ENCODE measurements at places on chromosomes 11 and 22. TPM values are rescaled to one million over a fixed set of nuclear protein-coding genes. Genes with fewer than 3 reads are reported as not detected.

CASP5 gene
- total RNA-seq: not detected

DDTL gene
- not detected for total RNA-seq

FOLR1 gene
- 0.44 TPM for total RNA-seq

- no peak overlapping the region for H3K4me3 ChIP-seq
- no peak for DNase-seq
- no peaks in the 10 kb centered on the region for H3K27me3 ChIP-seq
- peaks cover 55% of the 10 kb centered on the region for H3K4me1 ChIP-seq
- H3K36me3 ChIP-seq: no peaks in the 10 kb centered on the region
- peak overlapping the region; percentile 4 for H3K27ac ChIP-seq
These were observed 20.6 kb downstream of the KCNQ1OT1 start for GRCh38 chr11:2679011-2679676.

- peak; percentile 70 for DNase-seq
- no peaks in the 10 kb centered on the region for H3K36me3 ChIP-seq
- no peaks in the 10 kb centered on the region for H3K4me1 ChIP-seq
- peaks cover 4% of the 10 kb centered on the region for H3K27me3 ChIP-seq
- H3K4me3 ChIP-seq: no peak overlapping the region
- no peak overlapping the region for H3K27ac ChIP-seq
These were observed 3.3 kb downstream of the SCGB1D2 start for GRCh38 chr11:62245271-62245753.

DNA sequence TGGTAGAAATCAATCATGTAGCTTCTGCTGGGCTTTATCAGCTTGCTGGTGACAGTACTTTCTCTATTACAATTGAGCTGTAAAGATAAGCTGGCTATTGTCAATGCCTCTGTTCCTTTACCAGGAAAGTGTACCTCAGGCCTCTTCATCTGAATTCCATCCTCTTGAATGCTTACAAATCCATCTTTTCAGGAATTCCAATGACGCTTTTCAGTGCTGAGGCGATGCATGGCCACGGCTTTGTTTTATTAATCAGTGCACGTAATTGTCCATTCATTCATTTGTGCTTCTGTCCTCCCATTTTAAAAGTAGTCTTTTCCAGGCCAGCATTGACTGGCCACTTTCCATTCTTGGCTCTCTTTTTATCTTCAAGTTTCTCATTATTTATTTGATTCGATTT lies 202.0 kb downstream of the PGR start:
- H3K27ac ChIP-seq: peak overlapping the region; percentile 10
- H3K27me3 ChIP-seq: no peaks in the 10 kb centered on the region
- H3K36me3 ChIP-seq: no peaks in the 10 kb centered on the region
- DNase-seq: no peak
- H3K4me1 ChIP-seq: peaks cover 18% of the 10 kb centered on the region
- no peak overlapping the region for H3K4me3 ChIP-seq

- no peaks in the 10 kb centered on the region for H3K27me3 ChIP-seq
- no peak overlapping the region for H3K4me3 ChIP-seq
- no peak for DNase-seq
- H3K36me3 ChIP-seq: no peaks in the 10 kb centered on the region
- H3K27ac ChIP-seq: no peak overlapping the region
These were observed 398.5 kb downstream of the TBC1D22A start for GRCh38 chr22:47160781-47161520.
